ENCODE measurements at places on chromosomes 5 and 9.
A peak's percentile ranks its signal among the peaks of the same experiment; 100 is the strongest.

DNA sequence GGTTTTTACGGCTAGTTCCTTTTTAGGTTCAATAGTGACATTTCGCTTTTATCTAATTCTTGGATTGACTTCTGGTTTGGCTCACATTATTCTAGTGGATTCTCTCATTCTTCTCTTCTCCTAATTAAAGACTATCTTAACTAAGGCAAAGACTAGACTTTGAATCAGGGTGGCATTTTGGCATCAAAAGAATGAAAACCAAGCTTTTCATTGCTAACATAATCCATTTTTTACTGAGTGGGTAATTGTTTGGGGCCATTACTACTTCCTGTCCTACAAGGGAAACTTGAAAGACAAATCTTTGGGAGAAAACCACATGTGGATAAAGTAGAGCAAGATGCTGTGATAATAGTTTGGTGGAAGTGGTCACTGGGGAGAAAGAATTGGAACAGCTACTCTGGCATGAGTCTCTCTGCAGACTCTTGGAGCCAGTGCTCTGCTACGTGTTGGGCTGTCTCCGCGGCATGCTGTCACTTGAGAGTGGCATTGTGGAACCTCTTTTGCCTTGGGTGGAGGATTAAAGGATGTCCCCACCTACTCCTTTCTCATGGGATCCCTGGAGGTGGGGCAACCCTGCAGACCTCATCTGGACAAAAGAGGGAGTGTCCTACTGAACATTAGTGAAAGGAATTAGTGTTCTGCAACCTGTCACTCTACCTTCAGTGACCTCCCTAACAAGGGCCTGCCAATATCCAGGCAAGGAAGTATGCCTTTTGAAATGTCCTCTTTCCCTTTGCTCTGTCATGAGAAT, 280.4 kb downstream of the PSAT1 start:
- DNase-seq, result no peak

- DNase-seq, result no peak
Measured at GRCh38 chr9:110319781-110320492, 17.7 kb downstream of the TXNDC8 start.

DNA sequence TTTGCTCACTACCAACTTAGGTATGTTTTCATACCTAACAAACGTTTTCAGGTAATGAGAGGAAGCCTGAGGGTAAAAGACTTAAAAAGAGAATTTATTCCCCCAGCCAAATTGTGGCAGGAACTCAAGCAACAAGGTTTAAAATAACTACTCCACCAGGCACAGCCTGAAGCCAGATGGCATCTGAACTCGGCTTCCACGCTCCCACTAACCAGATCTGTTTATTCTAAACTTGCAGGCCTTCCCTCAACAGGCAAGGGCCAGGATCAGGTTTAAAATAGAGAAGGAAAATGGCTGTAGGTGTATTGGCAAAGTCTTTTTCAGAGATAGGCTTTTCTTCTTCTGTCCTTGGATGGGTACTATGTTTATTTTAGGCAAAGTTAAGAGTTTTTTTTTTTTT, 89.4 kb downstream of the OTULIN start:
- DNase-seq, result peak; percentile 70

DNA sequence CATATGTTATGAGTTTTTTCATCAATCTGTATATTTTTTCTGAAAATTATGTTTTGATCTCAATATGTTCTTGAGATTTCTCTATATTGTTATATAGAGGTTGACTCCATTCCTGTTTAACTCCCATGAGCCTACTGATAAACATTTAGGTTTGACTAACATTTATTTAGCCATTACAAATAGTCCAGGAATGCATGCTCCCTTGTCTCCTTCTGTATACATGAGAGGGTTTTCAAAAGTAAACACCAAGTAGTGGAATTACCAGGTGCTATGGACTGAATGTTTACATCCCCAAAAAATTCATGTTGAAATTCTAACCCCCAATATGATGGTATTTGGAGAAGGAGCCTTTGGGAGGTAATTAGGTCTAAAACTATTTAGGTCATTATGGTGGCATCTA, 3.5 kb upstream of the OR5C1 start:
- DNase-seq, result no peak

- DNase-seq, result no peak
Measured at GRCh38 chr9:26746357-26747072, 146.1 kb downstream of the CAAP1 start.

GRCh38 chr5:39489263-39489662, 64.5 kb upstream of the DAB2 start:
- DNase-seq, result no peak

GRCh38 chr9:116163293-116164055, 9.9 kb downstream of the PAPPA start:
- DNase-seq, result no peak

- no peak for DNase-seq
Measured at GRCh38 chr9:36896296-36896695, 137.8 kb downstream of the PAX5 start.

DNA sequence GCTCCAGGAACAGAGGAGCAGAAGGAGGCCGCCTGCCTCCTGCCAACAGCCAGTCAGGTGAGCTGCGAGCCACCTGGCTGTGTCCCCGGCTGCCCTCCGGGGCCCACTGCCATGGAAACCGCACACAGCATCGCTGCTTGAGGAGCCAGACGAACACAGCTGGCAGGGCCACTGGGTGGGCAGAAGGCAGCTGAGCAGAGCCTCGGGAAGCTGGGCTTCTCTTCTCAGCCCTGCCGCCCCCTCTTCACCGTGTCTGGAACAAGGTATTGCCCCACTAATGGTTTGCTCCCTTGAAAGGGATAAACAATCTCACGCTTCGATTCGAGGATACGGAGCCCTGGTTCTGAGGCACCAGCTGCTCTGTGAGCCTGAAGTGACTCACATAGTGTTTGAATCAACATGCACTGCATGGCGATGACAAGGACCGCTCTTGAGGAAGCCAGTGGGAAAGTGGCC, 63.7 kb upstream of the RUFY1 start:
- DNase-seq, result no peak

DNA sequence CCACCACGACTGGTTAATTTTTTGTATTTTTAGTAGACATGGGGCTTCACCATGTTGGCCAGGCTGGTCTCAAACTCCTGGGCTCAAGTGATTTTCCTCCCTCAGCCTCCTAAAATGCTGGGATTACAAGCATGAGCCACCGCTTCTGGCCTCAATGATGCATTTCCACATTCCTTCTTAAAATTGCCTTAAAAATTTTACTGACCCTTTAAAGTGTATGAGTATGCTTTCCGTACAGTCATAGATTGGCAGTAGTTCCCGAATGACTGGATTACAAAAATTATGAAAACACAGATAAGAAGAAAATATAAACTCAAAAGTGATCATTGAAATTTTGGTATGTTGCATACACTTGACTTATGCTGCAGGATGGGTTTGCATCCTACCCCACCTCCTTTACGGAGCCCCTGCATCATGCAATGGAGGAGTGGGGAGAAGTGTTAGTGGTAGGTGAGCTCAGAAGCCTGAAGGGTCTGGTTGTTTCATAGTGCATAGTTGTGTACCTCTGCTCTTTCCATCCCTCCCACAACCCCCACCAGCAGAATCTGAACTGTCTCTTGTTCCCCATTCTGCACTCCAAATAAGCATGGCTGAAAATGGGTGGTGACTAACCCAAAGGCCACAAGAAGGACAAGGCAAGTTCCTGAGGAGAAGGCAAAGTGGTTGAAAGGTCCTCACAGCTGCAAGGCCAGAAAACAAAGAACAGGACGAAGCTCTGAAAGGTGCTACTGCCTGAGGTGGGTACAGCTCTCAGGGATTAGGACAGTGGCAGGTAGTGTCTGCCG, 26.8 kb downstream of the ANKRD55 start:
- DNase-seq, result no peak
